ENCODE measurements at places on chromosomes 12 and 14. TPM values are rescaled to one million over a fixed set of nuclear protein-coding genes. Genes with fewer than 3 reads are reported as not detected.

DNA sequence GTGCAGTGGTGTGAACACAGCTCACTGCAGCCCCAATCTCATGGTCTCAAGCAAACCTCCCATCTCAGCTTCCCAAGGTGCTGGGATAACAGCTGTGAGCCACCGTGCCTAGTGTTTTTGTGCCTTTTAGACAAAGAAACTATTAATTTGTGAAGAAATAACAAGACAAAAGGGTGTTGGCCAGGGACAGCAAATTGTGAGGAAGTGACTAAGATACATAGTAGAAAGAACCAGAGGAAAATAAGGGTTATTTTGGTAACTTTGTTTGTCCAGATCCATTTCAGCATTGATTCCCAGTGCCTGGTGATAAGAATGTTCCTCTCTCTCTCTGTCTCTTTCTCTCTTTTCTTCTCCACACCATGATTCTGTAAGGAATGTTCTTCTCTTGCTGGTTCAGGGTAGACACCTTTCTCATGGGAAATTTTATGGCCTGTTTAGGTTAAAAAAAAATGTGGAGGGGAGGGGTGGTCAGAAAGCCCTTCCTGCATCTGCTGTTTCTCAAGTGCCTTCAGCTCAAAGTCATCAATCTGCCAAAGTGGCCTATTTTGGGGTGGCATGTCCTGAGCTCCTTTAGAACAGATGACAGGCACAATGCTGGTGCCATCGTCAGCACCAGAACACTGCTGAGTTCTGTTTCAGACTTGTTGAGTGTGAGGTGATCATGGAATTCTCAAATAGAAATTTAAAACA is 184.4 kb upstream of the EEA1 start:
- DNase-seq: peak; percentile 93

DNA sequence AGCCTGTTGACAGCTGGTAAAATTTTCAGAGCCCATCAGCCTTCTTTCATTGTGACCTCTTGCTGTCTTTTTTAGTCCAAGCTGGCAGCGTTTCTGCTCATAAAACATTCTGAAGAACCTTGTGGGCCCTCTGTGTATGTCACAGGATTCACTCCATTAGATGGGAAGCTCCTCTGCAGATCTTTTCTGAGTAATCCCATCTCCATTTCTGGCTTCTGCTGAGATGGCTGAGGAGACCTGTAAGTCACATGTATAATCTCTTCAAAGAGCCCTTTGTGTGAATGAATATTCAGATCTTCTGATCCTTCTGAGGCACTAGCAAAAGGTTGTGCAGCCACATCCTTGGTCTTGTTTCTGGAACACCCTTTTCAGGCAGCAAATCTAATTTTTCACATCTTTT is 2.8 kb downstream of the RXYLT1 start:
- DNase-seq: no peak

Gene CYP46A1
- 0.13 TPM for total RNA-seq

- no peak for DNase-seq
These were observed 280.6 kb downstream of the NRXN3 start for GRCh38 chr14:78450669-78451318.

DNA sequence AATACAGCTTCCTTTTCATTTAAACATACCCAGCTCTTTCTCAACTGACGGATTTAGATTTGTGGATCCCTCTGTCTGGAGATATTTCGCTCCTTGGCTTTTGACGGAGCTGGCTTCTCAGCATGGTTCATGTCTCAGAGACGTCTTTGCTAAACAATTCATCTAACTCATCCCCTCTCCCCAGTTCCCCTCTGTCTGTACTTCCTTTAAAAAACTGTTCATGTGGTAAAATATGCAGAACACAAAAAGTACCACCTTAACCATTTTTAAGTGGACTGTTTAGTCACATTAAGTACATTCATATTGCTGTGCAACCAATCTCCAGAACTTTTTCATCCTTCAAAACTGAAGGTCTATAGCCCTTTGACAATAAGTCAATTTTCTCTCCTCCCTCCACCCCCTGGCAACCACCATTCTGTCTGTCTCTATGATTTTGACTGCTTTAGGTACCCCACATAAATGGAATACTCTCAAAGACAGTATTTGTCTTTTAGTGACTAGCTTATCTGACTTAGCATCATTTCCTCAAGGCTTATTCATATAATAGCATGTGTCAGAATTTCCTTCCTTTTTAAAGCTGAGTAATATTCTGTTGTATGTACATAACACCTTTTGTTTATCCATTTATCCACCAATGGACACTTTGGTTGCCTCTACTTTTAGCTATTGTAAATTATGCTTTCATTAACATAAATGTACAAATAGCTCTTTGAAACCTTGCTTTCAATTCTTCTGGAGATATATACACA is 399.8 kb upstream of the SOX5 start:
- peak; percentile 61 for DNase-seq

DNA sequence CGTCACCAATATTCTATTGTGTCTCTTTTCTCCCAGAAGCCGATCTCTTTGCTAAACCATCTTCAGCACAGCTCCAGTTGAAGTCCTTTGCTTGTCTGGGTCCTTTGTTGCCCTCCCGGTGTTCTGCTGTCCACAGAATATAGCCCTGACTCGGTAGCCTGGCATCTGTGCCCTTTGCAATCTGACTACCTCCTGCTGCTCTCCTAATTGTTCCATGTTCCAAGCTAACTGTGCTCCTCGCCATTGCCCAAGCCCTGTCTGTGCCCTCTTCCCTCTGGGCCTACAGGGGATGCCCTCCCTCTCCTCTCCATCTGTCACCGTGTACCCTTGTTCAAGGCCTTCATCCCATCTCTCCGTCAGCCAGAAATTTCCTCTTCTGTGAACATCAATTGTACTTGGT is 306.3 kb downstream of the APAF1 start:
- DNase-seq: no peak

DNA sequence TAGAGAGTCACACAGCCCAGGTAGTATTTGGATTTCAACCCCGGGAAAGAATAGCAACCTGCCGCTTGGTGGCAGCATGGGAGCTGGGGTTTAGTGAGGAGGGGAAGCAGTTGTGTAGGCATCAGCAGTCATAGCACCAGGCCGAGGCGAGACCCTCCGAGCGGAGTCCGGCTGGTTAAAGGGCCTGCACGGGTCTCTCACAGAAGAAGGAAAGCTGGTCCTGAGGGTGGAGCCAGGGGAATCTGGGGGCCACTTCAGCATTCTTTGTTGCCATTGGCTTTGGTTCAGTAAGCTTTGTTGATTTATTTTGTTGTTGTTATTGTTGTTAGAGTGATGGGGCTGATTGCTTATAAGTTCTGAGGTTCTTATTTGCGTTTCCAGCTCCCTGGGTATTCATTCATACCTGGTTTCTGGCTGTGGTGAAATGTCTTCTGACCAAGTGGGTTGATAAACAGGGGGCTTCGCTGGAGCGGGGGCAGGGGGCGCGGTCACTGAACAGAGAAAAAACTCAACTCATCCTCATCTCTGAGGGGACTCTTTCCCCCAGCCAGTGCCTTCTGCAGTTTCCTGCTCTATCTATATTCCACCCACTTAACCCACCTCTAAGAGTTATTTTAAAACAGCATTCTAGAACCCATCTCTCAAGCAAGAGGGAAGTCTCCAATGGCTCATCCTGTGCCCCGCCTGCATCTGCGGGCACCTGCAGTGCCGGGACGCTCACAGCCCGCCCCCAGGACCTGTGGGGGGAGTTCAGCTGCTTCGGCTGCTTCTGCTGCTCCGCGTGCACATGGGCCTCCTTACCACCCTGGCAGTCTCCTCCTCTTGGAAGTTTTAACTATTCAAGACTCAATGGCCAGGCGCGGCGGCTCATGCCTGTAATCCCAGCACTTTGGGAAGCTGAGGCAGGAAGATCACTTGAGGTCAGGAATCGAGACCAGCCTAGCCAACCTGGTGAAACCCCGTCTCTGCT is 11.6 kb downstream of the CKB start:
- DNase-seq: no peak

DNA sequence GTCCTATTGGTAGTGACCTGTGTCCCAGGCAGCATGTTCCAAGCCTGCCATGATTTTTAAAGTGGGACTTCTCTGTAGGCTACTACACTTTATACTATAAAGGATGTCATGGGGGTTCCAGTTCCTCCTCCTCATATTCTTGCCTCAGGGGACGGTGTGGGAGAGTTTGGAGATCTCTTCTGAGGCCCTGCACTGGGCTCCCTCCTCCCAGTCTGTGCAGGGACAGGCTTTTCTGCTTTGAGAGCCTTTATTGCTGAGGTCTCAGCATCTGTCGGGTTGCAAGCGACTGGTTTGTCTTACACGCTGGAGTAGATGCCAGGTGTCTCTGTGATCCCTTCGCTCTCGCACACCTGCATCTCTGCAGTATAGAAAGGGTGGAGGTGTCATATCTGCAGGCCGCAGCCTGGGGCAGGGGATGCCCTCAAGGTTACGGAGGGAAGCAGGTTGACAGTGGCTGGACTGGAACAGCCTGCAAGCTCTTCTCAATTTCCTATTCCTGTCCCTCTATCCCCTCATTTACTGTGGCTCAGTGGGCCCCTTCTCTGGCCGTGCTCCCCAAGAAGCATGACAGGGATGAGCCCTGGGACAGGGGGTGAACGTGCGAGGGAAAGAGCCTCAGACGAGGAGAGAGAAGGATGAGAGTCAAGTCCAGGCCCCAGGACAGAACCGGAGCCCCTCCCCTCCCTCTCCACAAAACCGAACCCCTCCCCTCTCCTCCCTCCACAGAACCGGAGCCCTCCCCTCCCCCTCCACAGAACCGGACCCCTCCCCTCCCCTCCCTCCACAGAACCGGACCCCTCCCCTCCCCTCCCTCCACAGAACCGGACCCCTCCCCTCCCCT is 51.3 kb downstream of the SLC6A12 start:
- DNase-seq: no peak

- no peak for DNase-seq
These were observed 20.8 kb upstream of the NXPH4 start for GRCh38 chr12:57195611-57196371.

- no peak for DNase-seq
These were observed 62.6 kb downstream of the SMUG1 start for GRCh38 chr12:54126029-54126695.

DNA sequence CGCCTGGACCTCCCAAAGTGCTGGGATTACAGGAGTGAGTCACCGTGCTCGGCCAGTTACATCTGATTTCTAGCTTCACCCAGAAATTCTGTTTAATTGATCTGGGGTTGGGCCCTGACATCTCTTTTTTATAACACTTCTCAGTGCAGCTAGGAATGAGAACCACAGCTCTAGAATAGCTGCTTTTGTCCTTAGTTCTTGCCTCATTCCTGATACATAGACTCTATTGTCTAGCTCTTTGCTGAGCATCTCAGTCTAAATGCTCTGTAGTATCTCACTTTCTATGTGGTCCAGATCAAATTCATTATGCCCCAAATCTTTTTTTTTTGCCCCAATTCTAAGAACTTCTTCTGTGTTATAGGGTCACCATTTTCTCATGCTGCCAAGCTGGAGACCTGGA is 29.9 kb upstream of the FUT8 start:
- DNase-seq: no peak

Gene MIA2
- total RNA-seq: 9.2 TPM

- no peak for DNase-seq
These were observed 1.4 kb upstream of the JAG2 start for GRCh38 chr14:105169776-105170655.

DNA sequence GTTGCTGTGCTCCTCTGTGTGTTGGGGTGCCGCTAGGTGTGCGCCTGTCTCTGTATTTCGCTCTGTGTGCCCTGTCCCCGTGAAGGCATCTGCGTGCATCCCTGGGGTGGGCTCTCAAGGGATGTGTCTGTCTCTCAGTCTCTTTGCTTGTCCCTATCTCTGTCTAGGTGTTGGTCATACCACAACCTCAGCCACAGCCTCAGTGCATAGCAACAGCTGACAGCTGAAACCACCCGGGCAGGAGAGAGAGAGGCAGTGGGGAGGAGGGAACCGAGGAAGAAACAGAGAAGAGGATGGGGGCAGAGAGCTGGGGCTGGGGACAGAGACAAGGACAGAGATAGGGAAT is 953 bp upstream of the NXPH4 start:
- DNase-seq: no peak

GRCh38 chr14:96170961-96171592 is 33.6 kb upstream of the BDKRB2 start:
- DNase-seq: no peak

Gene SERPINA12
- not detected for total RNA-seq

Gene MCRS1
- total RNA-seq: 52.7 TPM

Gene RBMS2
- total RNA-seq: 52.4 TPM

DNA sequence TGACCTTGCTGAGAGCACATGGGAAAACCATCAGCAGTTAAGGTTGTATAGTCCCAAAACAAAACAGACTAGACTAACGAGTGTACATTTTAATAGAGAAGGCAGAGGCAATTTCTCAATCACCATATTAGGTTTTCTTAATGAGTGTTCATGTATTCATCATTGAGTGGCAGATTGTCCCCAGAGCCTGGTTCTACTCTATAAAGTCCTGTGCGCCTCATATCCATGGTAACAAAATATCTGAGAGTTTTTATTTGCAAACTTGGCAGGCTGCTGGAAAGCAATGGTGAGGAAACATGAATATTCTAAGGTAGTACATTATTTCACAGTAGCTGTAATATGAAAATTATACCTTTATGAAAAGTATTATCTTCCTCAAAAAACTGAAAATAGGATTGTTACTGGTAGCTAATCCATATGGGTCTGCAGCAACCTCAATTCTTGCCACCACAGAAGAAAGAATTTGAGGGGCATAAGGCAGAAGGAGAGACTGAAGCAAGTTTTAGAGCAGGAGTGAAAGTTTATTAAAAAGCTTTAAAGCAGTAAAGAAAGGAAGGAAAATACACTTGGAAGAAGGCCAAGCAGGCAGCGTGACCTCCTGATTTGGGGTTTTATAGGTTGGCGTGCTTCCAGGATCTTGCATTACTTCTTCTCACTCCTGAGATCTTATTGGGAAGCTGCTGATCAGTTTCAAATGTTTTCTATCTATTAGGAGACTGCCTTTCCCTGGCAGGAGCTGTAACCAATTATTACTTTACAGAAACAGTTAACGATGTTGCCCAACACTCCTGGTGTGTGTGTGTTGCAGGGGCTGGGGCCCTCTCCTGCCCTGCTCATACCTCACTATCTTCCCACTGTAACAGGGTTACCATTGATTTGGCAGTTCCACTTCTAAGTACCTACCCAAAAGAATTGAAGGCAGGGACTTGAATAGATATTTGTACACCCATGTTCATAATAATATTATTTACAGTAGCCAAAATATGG is 154.0 kb upstream of the NUDT4 start:
- peak; percentile 71 for DNase-seq
